ENCODE measurements at places on chromosomes 5 and 9. TPM values are rescaled to one million over a fixed set of nuclear protein-coding genes. Genes with fewer than 3 reads are reported as not detected.

KLF9 gene
- polyA plus RNA-seq: 53.3 TPM

MARVELD2 gene
- 1.4 TPM for polyA plus RNA-seq

SLC35D2 gene
- 20.0 TPM for polyA plus RNA-seq

BNIP1 gene
- 7.6 TPM for polyA plus RNA-seq

TAF11L11 gene
- polyA plus RNA-seq: not detected

OR13C9 gene
- polyA plus RNA-seq: not detected

C1QTNF3 gene
- polyA plus RNA-seq: 3.1 TPM

SLC45A2 gene
- not detected for polyA plus RNA-seq

OTP gene
- polyA plus RNA-seq: not detected

CCL19 gene
- polyA plus RNA-seq: 5.5 TPM

PCDHGB1 gene
- 0.75 TPM for polyA plus RNA-seq

UBE2QL1 gene
- polyA plus RNA-seq: 0.43 TPM

ZBED3 gene
- 1.6 TPM for polyA plus RNA-seq

PMPCA gene
- 72.0 TPM for polyA plus RNA-seq

TNC gene
- polyA plus RNA-seq: 88.4 TPM

ABCA1 gene
- 13.2 TPM for polyA plus RNA-seq

RC3H2 gene
- polyA plus RNA-seq: 14.9 TPM

ANKRD34B gene
- polyA plus RNA-seq: not detected

CEP120 gene
- polyA plus RNA-seq: 10.5 TPM

DMRT3 gene
- not detected for polyA plus RNA-seq

PCDHGB5 gene
- 2.0 TPM for polyA plus RNA-seq

EIF4EBP3 gene
- polyA plus RNA-seq: 27.8 TPM

DRD1 gene
- polyA plus RNA-seq: 0.13 TPM
